ENCODE measurements at places on chromosomes 5 and 9.

- DNase-seq: peak; percentile 90
These were observed 1467.1 kb downstream of the FOXD4L5 start for GRCh38 chr9:63817622-63818518.

- no peak for DNase-seq
These were observed 54.2 kb downstream of the FNBP1 start for GRCh38 chr9:129988607-129989361.

- no peak for DNase-seq
These were observed 25.5 kb upstream of the FOXI1 start for GRCh38 chr5:170080217-170080616.

- no peak for DNase-seq
These were observed 52.4 kb upstream of the HSPB3 start for GRCh38 chr5:54403121-54403520.

GRCh38 chr5:157115502-157115901 is 6.7 kb upstream of the HAVCR2 start:
- no peak for DNase-seq

GRCh38 chr5:1593903-1594356 is 70.2 kb upstream of the LPCAT1 start:
- no peak for DNase-seq

GRCh38 chr9:6873857-6874256 is 116.1 kb downstream of the KDM4C start:
- DNase-seq: no peak

- no peak for DNase-seq
These were observed 300.7 kb downstream of the MLLT3 start for GRCh38 chr9:20321423-20322082.

DNA sequence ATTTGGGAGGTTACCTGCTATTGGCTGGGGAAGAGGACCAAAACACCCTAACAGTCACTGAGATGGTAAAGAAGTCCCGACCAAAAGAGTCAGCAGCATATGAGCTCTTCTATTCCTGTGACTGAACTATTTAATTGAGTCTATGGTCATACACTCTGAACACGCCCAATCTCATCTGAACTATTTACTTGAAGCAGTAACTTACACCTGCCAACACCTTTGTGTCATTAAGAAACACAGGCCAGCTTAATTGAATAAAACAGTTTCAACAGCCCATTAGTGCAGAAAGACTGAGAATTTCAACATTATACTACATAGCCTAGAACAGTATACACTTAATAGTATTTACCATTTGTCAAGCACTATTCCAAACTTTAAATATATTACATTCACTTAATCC is 47.8 kb downstream of the NR6A1 start:
- DNase-seq: no peak

Measured in ureter (tissue), 1 donor.